ENCODE measurements at places on chromosomes 16 and 17.

DNA sequence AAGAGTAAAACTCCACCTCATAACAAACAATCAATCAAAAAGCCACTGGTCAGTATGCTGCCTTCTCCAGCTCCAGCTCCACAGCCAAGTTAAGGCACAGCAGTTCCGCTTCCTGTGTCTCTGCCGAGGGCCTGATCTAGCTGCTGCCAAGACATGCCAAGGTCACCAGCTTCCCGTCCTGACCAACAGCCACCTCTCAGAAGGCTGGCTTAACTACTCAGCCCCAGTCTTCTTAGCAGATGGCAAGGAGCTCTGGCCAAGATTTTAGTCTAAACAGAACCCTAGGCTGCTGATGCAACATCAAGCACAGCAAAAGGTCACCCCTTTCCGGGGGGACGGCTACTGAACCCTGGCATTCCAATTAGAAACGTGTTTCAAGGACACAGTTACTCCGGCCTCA lies 17.7 kb upstream of the MNT start:
- H3K27me3 ChIP-seq, result no peaks in the 10 kb centered on the region
- no peak for DNase-seq
- peaks cover 7% of the 10 kb centered on the region for H3K36me3 ChIP-seq
- peaks cover 2% of the 10 kb centered on the region for H3K4me1 ChIP-seq

- no peak overlapping the region for H3K4me3 ChIP-seq
- no peaks in the 10 kb centered on the region for H3K36me3 ChIP-seq
- no peaks in the 10 kb centered on the region for H3K4me1 ChIP-seq
- H3K27me3 ChIP-seq, result peaks cover 5% of the 10 kb centered on the region
- DNase-seq, result no peak
These were observed 32.8 kb upstream of the ABCC12 start for GRCh38 chr16:48188449-48189102.

DNA sequence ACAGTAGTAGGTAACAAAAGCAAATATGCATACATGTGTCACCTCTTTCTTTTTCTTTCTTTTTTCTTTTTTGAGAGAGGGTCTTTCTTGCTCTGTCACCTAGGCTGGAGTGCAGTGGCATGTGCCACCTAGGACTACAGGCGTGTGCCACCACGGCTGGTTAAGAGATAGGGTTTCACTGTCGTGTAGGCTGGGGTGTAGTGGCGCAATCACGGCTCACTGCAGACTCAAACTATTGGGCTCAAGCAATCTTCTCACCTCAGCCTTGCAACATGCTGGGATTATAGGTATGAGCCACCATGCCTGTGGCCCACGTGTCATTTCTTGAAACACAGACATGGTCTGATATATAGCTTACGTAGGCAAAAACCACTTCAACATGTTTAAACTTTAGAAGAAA lies 397.7 kb upstream of the PMFBP1 start:
- H3K27ac ChIP-seq, result no peak overlapping the region
- no peaks in the 10 kb centered on the region for H3K27me3 ChIP-seq
- H3K36me3 ChIP-seq, result no peaks in the 10 kb centered on the region
- H3K4me1 ChIP-seq, result peaks cover 3% of the 10 kb centered on the region

- DNase-seq, result no peak
- no peak overlapping the region for H3K4me3 ChIP-seq
- H3K27ac ChIP-seq, result no peak overlapping the region
- no peaks in the 10 kb centered on the region for H3K36me3 ChIP-seq
- no peaks in the 10 kb centered on the region for H3K27me3 ChIP-seq
These were observed 192.1 kb upstream of the KIF2B start for GRCh38 chr17:53630638-53631037.

DNA sequence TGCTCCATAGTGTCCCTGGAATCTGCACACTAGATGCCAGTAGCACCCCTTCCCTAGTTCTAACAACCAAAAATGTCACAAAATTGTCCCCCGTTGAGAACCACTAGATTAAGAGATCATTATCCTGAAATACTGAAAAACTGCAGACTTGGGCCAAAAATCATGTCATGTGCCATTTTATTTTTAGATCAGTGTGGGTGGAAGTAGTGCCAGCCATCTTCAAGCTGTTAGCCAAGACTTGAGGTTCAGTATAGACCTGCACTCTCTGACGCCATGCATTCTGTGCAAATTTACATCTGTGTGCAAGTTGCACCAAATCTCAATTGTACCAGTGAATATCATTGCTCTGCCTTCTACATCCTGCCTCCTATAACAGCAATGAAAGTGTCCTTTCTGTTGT lies 31.5 kb upstream of the NOL11 start:
- H3K27ac ChIP-seq, result no peak overlapping the region
- H3K36me3 ChIP-seq, result no peaks in the 10 kb centered on the region
- H3K4me1 ChIP-seq, result no peaks in the 10 kb centered on the region

- H3K4me3 ChIP-seq, result no peak overlapping the region
- H3K36me3 ChIP-seq, result no peaks in the 10 kb centered on the region
- no peaks in the 10 kb centered on the region for H3K4me1 ChIP-seq
- H3K27me3 ChIP-seq, result peaks cover 22% of the 10 kb centered on the region
These were observed 301.8 kb downstream of the IRF8 start for GRCh38 chr16:86200722-86201121.

DNA sequence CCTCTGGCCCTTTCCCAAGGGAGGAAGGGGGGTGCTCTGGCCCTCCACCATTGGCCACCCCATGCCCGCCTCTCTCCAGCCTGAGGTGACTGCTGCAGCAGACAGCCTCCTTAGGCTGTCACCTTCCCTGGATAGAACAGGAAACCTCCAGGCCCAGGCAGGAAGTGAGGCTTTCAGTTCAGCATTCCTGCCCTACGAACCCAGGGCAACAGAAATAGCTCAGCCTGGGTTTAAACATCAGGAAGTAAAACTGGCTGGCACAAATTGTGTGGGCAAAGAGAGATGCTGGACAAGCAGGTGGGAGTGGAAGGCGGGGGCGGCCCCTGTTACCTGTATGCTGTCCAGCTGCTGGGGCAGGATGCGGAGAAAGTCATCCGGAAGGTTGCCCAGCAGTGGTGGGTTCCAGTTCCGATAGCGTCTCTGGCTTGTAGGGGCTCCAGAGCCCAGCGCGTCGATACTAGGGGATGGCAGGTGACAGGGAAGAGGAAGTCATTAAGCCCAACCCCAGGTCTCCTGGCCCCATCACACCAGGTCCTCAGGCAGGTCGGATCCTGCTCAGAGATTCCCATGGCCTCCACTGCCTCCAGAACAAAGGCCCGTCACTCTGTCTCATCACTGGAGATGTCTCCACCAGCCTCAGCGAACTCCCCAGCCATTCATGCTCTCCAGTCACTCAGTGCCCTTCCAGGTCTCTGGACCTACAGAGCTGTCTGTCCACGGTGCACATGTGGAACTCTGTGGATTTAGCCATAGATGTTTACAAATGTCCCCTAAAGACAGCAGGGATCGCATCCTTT lies 23.6 kb upstream of the MRPS23 start:
- DNase-seq, result no peak
- no peaks in the 10 kb centered on the region for H3K36me3 ChIP-seq
- H3K4me1 ChIP-seq, result peaks cover 11% of the 10 kb centered on the region
- H3K4me3 ChIP-seq, result no peak overlapping the region
- no peak overlapping the region for H3K27ac ChIP-seq

DNA sequence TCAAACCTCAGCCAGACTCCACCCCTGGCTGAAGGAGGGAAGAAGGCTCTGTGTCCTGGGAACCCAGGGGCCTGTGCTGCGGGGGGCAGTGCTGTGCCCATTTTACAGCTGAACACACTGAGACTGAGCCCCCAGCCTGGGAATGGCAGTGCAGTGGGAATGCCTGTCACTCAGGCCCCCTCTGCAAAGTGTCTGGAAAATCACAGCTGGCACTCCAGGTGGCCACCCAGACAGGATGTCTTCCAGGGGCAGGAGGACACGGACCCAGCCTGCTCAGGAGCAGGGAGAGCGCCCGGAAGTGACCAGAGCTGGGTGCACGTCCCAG lies 32.6 kb downstream of the ZNF469 start:
- H3K4me3 ChIP-seq, result no peak overlapping the region
- DNase-seq, result no peak
- H3K27ac ChIP-seq, result no peak overlapping the region
- H3K27me3 ChIP-seq, result peaks cover 7% of the 10 kb centered on the region
- no peaks in the 10 kb centered on the region for H3K4me1 ChIP-seq

DNA sequence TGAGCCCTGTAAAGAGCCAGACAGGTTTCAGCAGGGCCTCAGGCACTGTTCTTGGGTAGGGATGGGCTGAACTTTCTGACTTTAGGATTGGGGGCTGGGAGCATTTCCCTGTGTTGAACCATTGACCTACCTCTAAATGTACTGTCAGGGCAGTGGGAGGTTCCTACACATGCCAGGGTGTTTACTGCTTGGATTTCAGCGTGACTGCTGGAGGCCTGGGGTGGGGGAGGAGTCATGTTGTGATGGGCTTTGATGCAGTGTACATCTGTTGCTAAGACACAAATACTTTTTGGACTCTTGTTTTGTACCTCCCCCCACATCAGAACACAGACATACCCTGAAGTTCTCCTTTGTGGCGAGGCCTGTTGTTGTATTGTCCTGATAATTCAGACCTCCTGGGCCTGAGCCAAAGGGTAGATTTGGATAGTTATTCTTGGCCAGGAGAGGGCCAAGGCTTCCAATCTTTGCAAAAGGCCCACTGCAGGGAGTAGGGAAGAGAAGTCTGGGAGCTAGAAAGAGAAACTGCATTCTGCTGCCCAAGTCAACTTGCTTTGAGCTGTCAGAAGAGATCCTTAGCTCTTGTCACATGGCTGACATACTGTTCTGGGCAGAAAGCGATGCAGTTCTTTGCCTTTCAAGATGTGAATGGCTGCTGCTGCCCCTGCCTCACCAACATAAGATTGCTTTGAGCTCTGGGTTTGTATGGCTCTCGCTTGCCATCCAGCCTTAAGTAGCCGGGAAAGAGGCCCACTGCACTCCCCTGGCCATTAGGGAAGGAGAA lies 3.7 kb downstream of the NFE2L1 start:
- no peaks in the 10 kb centered on the region for H3K27me3 ChIP-seq
- peak overlapping the region; percentile 64 for H3K27ac ChIP-seq
- no peak overlapping the region for H3K4me3 ChIP-seq
- H3K4me1 ChIP-seq, result peaks cover 60% of the 10 kb centered on the region

GRCh38 chr17:11330826-11331225 lies 89.8 kb downstream of the SHISA6 start:
- no peaks in the 10 kb centered on the region for H3K4me1 ChIP-seq
- H3K4me3 ChIP-seq, result no peak overlapping the region
- no peaks in the 10 kb centered on the region for H3K36me3 ChIP-seq
- H3K27me3 ChIP-seq, result no peaks in the 10 kb centered on the region
- no peak for DNase-seq

DNA sequence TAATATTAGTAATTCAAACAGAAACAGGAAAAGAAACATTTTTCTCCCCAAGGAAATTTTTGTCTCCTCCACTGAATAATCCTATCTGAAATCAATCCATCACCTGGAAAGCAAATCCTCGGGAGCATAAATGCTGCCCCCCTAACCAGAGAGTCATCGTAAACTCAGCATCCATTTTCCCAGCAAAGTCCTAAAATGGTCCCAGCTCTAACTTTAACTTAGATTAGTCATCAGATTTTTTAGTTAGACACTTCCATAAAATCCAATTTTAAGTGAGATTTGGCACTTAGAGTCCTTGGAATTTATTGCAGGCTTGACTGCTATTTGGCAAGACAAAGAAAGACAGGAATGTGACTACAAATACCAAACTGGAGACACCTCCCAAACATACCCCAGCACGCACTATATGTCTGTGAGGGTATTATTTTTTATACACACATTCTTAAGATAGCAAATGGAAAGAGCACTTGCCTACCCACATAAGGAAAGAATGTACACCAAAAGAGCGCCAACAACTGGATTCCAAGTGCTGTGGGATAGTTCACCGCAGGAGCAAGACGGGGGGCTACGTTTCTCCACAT lies 15.4 kb downstream of the SCO1 start:
- no peak for DNase-seq
- H3K27ac ChIP-seq, result no peak overlapping the region
- H3K27me3 ChIP-seq, result no peaks in the 10 kb centered on the region
- H3K4me3 ChIP-seq, result no peak overlapping the region

GRCh38 chr16:12345349-12345748 lies 368.8 kb downstream of the SNX29 start:
- no peak for DNase-seq
- H3K27me3 ChIP-seq, result no peaks in the 10 kb centered on the region
- peaks cover 34% of the 10 kb centered on the region for H3K4me1 ChIP-seq
- H3K36me3 ChIP-seq, result peaks cover 14% of the 10 kb centered on the region
- no peak overlapping the region for H3K27ac ChIP-seq
- no peak overlapping the region for H3K4me3 ChIP-seq

GRCh38 chr16:22631264-22631663 lies 120.6 kb downstream of the NPIPB5 start:
- H3K36me3 ChIP-seq, result no peaks in the 10 kb centered on the region
- H3K4me3 ChIP-seq, result no peak overlapping the region
- peaks cover 4% of the 10 kb centered on the region for H3K27me3 ChIP-seq
- DNase-seq, result no peak
- H3K27ac ChIP-seq, result no peak overlapping the region

DNA sequence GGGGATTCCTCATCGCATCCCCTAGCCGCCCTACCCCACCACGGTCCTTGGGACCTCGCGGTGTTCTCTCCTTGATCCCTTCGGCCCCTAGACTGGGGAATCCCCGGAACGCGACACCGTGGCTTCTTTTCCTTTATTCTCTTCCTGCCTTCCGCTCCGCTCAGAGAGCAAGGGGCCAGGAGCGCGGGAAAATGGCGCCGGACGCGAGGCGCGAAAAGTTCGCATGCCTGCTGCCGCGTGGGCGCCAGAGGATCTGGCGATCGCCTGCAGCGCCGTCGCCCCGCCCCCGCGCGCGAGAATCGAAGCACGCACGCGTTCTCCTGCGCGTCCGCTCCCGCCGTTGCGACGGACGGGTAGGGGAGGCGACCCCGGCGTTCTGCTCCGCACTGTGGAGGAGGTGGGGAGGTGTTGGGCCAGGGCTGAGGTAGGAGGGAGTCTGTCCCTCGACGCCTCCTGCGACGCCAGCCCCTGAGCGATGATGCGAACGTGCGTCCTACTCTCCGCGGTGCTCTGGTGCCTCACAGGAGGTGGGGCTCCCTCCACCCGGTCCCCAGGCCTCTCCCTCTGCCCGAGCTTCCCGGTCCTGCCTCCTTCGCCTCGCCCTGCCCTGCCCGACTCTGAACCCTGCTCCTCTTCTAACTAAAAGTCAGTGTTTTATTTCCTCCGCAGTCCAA lies at the start of gene ZPBP2:
Gene ZPBP2, plus strand, starts transcription at position 323 of the 674 bp plus-strand sequence. Its CDS starts 153 bp downstream, at position 476.
- peaks cover 38% of the 10 kb centered on the region for H3K4me1 ChIP-seq
- peaks cover 8% of the 10 kb centered on the region for H3K36me3 ChIP-seq
- DNase-seq, result peak; percentile 74

- peaks cover 37% of the 10 kb centered on the region for H3K36me3 ChIP-seq
- peak overlapping the region; percentile 88 for H3K27ac ChIP-seq
- peaks cover 32% of the 10 kb centered on the region for H3K4me1 ChIP-seq
- no peaks in the 10 kb centered on the region for H3K27me3 ChIP-seq
- peak overlapping the region; percentile 33 for H3K4me3 ChIP-seq
- no peak for DNase-seq
These were observed 151.7 kb downstream of the PRKCB start for GRCh38 chr16:23987443-23987842.

- no peak for DNase-seq
- H3K27me3 ChIP-seq, result peaks cover 2% of the 10 kb centered on the region
- H3K4me1 ChIP-seq, result peaks cover 8% of the 10 kb centered on the region
- no peak overlapping the region for H3K27ac ChIP-seq
These were observed 6.7 kb upstream of the SBK1 start for GRCh38 chr16:28285649-28286048.

Measured in memory B cell (primary cell).